ENCODE measurements at places on chromosomes 3 and 15. TPM values are rescaled to one million over a fixed set of nuclear protein-coding genes. Genes with fewer than 3 reads are reported as not detected.

DNA sequence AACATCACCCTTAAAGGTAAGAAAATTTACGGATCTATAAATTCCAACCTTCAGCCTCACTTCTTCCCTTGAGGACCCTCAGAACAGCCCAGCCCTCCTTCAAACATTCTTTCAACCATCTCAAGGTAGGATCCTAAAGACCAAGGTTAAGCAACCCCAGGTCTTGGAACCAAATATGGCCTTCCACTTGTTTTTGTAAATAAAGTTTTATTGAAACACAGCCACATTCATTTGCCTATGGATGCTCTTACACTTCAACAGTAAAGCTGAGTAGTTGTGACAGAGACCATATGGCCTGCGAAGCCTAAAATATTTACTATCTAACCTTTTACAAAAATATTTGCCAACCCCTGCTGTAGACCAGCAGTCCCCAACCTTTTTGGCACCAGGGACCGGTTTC, 70.4 kb upstream of the NTRK3 start:
- no peaks in the 10 kb centered on the region for H3K36me3 ChIP-seq
- no peak for DNase-seq
- no peaks in the 10 kb centered on the region for H3K4me1 ChIP-seq
- H3K4me3 ChIP-seq: no peak overlapping the region
- H3K27me3 ChIP-seq: peaks cover 6% of the 10 kb centered on the region
- no peak overlapping the region for H3K27ac ChIP-seq

GRCh38 chr15:74827614-74828013, 1.2 kb downstream of the CPLX3 start:
- peaks cover 10% of the 10 kb centered on the region for H3K4me1 ChIP-seq
- H3K4me3 ChIP-seq: no peak overlapping the region
- no peaks in the 10 kb centered on the region for H3K36me3 ChIP-seq
- no peak for DNase-seq
- peaks cover 24% of the 10 kb centered on the region for H3K27me3 ChIP-seq

The TAMM41 gene
- total RNA-seq: 26.6 TPM

The AAGAB gene
- total RNA-seq: 45.3 TPM

DNA sequence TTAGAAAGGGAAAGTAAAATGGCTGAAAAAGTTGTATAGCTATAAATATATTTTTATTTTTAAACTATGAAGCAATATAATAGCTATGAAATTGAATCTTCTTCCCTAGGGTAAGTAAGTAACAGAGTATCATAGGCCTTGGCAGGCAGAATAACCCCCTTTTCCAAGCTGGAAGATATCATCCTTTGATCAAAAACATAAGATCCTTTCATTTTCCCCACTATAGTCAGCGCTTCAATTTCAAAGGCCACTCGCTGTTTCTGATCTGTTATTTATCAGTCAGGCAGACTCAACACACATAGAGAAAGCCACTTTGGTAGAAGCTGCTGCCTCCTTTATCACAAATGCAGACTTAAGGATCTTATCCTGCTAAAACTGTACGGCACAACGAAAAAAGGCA, 74.0 kb upstream of the UBE2E2 start:
- no peaks in the 10 kb centered on the region for H3K27me3 ChIP-seq
- no peak overlapping the region for H3K4me3 ChIP-seq
- no peak for DNase-seq
- H3K27ac ChIP-seq: no peak overlapping the region
- H3K4me1 ChIP-seq: no peaks in the 10 kb centered on the region

The TEX9 gene
- 1.1 TPM for total RNA-seq

DNA sequence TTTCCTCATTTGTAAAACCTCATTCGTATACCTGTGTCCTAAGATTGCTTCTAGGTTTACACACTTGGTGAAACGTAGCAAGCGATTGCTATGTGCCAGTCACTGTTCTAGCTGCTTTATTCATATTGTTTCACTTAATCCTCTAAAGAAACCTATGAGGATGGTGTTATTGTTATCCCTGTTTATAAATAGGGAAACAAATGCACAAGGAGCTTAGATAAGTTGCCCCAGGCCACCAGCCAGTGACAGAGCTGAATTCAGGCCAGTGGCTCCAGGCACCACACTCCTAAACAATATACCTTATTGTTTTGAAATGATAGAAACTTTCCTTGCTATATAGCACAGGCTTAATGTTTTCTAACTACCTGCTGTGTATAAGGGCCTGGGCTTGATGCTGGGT, 44.0 kb downstream of the LPP start:
- H3K4me3 ChIP-seq: no peak overlapping the region
- H3K4me1 ChIP-seq: peaks cover 20% of the 10 kb centered on the region
- no peak for DNase-seq
- H3K36me3 ChIP-seq: peaks cover 34% of the 10 kb centered on the region
- H3K27ac ChIP-seq: no peak overlapping the region

GRCh38 chr3:194133661-194134230, 2.2 kb upstream of the HES1 start:
- peaks cover 61% of the 10 kb centered on the region for H3K4me1 ChIP-seq
- peaks cover 15% of the 10 kb centered on the region for H3K36me3 ChIP-seq
- DNase-seq: no peak
- H3K4me3 ChIP-seq: peak overlapping the region; percentile 66

DNA sequence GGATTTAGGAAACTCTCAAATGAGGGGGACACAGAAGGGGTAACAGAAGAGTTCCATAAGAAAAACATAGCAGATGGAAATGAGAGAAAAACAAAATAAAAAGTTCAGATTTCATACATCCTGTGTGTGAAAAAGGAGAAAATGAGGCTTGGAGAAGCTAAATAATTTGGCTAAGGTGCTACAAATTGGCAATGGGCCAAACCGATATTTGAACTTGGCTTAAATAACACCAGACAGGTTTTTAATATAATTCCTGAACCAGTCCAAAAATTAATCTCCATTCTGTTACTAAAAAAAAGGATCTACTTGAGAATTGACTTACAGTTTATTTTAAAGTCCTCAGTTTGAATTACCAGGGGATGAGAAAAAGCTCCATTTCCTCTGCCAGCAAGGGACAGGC, 342.9 kb upstream of the DPH6 start:
- no peak overlapping the region for H3K27ac ChIP-seq
- no peak for DNase-seq
- no peaks in the 10 kb centered on the region for H3K27me3 ChIP-seq
- no peak overlapping the region for H3K4me3 ChIP-seq

The NR2E3 gene
- not detected for total RNA-seq

DNA sequence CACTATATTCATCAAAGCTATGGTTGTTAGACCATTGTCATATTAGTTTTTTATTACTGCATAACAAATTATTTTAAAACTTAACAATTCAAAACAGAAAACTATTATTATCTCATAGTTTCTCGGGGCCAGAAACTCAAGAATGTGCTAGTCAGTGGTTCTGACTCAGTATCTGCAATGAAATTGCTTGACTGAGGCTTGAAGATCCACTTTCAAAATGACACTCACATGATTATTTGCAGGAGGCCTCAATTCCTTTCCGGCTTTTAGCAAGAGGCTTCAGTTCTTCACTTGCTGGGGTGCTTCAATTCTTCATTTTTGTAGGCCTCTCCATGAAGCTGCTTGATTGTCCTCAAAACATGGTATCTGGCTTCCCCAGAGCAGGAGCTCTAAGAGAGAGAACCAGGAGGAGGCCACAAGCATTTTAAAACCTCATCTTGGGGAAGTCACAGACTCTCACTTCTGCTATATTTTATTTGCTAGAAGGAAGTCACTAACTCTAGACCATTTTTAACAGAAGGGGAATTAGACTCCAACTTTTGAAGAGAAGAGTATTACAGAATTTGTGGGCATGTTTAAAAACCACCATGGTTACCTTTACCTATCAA, 383.7 kb downstream of the MFSD1 start:
- no peak for DNase-seq
- H3K27me3 ChIP-seq: no peaks in the 10 kb centered on the region
- no peak overlapping the region for H3K4me3 ChIP-seq
- no peaks in the 10 kb centered on the region for H3K4me1 ChIP-seq

DNA sequence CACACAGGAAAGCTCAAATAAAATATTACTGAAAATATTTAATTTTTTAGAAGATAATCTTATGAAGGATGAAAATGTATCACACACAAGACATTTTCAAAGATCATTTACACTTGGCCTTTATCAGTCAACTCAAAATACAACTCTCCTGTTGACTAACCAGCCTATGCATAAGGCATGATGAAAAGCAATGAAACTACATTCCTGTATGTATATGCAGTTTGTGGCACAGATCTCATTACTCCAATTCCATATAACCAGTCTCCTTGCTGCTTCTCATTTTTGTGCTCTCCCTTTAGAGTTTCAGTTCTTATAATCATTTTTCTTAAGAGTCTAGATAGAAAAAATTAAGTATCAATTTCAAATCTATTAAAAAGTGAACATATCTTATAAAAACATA, 25.8 kb downstream of the AQR start:
- H3K4me3 ChIP-seq: no peak overlapping the region
- no peaks in the 10 kb centered on the region for H3K4me1 ChIP-seq
- peaks cover 30% of the 10 kb centered on the region for H3K36me3 ChIP-seq
- no peak overlapping the region for H3K27ac ChIP-seq

DNA sequence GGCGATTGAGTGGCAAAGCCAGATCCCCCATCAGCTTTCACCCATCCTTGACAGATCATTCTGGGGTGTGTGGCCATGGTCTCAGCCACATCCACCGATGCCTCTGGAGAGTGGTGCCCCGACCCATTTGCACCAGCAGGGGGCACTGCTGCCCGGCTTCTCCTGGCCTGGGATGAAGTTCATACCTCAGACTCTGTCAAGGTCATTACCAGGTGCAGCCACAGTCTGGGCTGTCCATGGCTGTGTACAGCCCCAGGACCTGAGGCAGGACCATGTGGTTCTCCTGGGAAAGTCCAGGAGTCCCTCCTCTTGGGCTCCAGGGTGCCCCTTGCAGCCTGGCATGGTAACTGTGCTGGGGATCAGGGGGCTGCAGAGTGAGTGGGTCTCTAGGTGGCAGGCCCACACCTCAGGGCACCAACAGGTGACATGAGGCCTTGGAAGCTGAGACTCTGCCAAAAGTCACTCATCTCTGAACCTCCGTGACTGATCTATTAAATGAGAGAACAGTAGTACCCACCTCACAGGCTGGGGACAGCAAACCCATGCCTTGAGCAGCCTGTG, 67.2 kb downstream of the CACNA2D2 start:
- H3K27me3 ChIP-seq: no peaks in the 10 kb centered on the region
- H3K4me3 ChIP-seq: no peak overlapping the region
- H3K36me3 ChIP-seq: no peaks in the 10 kb centered on the region
- peaks cover 6% of the 10 kb centered on the region for H3K4me1 ChIP-seq
- H3K27ac ChIP-seq: no peak overlapping the region

The CLDN18 gene
- total RNA-seq: not detected

GRCh38 chr3:140922634-140923033, 19.0 kb upstream of the SLC25A36 start:
- no peaks in the 10 kb centered on the region for H3K4me1 ChIP-seq
- no peak overlapping the region for H3K4me3 ChIP-seq

The BUB1B gene
- total RNA-seq: 81.1 TPM

DNA sequence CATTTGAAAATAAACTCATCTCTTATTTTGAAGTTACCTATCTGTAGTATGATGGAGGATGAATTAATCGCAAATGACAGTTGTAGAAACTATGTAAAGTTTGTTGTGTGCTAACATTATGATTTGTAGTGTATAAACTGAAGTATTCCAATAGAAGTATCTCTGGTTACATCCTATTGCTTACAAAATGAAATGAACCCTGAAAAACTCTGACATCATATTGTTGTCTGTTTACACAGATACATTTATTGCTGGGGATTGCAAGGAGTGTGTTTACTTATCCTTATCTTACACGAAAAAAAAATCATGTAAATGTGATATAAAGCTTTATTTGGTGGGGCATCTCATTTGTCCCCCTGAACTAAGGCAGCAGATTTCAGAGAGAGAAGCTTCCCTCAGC, 2.6 kb upstream of the ABHD10 start:
- no peak overlapping the region for H3K27ac ChIP-seq
- peaks cover 18% of the 10 kb centered on the region for H3K4me1 ChIP-seq
- no peak for DNase-seq
- H3K4me3 ChIP-seq: no peak overlapping the region
- H3K36me3 ChIP-seq: peaks cover 8% of the 10 kb centered on the region
